ENCODE measurements at places on chromosomes 13 and 19. TPM values are rescaled to one million over a fixed set of nuclear protein-coding genes. Genes with fewer than 3 reads are reported as not detected.

GRCh38 chr13:111281751-111282311, 38.6 kb upstream of the TEX29 start:
- H3K4me1 ChIP-seq = peaks cover 4% of the 10 kb centered on the region
- no peaks in the 10 kb centered on the region for H3K27me3 ChIP-seq
- H3K4me3 ChIP-seq = no peak overlapping the region
- no peak overlapping the region for H3K27ac ChIP-seq
- DNase-seq = no peak
- H3K36me3 ChIP-seq = peaks cover 42% of the 10 kb centered on the region

ZNF534 gene
- not detected for total RNA-seq

DNA sequence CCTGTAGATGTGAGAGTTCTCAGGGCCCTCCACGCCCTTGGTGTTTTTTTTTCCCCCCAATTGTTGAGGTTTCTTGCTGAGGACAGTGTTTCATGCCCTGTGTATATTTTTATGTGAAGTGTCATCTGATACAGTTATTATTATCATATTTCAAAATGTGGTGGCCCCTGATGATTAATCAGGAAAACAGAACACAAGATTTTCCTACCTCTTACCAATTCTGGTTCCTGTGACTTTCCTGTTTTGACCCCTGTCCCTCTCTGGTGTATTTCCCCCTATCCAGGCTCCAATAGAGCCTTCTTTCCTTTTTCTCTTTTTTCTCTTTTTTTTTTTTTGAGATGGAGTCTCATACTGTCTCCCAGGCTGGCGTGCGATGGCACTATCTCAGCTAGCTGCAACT, 642 bp downstream of the PSG8 start:
- H3K4me3 ChIP-seq = no peak overlapping the region
- no peaks in the 10 kb centered on the region for H3K36me3 ChIP-seq
- no peaks in the 10 kb centered on the region for H3K27me3 ChIP-seq
- no peak overlapping the region for H3K27ac ChIP-seq
- no peak for DNase-seq
- H3K4me1 ChIP-seq = no peaks in the 10 kb centered on the region

PRR36 gene
- 0.10 TPM for total RNA-seq

DNA sequence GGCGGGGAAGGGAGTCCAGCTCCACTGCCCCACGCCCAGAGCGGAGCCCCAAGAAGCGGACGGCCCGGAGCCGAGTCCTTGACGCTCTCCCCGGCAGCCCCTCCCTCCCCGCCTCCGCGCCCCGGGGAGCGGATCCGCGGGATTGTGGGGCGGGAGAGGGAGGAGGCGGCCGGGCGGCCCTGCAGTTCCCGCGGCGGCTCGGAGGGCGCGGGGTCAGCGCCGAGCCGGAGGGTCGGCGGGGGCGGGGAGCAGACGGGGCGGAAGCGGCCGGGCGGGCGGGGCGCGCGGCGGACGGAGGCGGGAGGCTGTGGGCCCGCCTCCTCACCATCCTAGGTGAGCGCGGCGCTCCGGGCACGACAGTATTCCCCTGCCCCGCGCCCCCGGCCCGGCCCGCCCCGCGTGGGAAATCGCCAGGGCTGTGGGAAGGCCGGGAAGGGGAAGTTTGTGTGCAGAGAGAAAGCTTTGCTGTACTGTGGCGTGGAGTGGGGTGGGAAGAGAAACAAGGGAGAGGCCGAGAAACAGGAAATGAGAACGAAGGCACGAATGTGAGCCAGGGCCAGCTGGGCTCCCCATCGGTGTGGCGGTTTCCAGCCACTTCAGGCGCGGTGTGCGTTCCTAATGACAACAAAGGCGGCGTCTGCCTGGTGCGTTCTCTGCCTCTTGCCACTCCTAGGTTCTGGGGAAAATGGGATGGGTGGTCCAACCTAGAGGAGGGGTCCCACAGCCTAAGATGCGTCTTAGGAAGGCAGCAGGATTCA, 1.3 kb upstream of the KLF12 start:
- H3K27me3 ChIP-seq = peaks cover 2% of the 10 kb centered on the region
- H3K4me1 ChIP-seq = peaks cover 19% of the 10 kb centered on the region
- H3K27ac ChIP-seq = peak overlapping the region; percentile 80
- H3K4me3 ChIP-seq = no peak overlapping the region

CEACAM4 gene
- not detected for total RNA-seq

DNA sequence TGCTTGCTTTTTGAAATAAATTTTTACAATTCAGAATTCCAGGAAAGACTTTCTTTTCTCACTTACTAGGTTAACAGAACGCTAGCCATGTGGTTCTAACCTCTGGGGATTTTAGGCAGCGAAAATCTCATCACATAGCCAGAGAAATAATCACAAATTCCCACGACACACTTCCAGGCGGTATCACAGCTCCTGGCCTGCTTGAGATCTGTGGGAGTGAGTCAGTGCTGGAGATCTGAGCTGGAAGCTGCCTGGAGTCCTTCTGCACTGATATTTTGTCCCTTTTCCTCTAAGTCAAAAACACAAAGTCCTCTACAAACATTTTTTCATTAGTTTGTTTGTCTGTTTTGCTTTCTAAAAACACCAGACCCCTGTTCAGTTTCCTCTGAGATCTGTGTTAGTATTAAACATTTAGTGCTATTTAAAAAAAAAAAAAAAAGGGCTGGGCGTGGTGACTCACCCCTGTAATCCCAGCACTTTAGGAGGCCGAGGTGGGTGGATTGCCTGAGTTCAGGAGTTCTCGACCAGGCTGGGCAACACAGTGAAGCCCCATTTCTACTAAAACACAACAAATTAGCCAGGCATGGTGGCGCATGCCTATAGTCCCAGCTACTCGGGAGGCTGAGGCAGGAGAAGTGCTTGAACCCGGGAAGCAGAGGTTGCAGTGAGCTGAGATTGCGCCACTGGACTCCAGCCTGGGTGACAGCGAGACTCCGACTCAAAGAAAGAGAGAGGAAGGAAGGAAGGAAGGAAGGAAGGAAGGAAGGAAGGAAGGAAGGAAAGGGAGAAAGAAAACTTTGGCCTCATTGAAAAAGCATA, 12.2 kb upstream of the UBE2L5 start:
- H3K4me3 ChIP-seq = no peak overlapping the region
- no peak for DNase-seq
- H3K27me3 ChIP-seq = peaks cover 5% of the 10 kb centered on the region
- peaks cover 34% of the 10 kb centered on the region for H3K4me1 ChIP-seq
- H3K27ac ChIP-seq = peak overlapping the region; percentile 15
- H3K36me3 ChIP-seq = peaks cover 3% of the 10 kb centered on the region

SBK2 gene
- total RNA-seq = not detected

DNA sequence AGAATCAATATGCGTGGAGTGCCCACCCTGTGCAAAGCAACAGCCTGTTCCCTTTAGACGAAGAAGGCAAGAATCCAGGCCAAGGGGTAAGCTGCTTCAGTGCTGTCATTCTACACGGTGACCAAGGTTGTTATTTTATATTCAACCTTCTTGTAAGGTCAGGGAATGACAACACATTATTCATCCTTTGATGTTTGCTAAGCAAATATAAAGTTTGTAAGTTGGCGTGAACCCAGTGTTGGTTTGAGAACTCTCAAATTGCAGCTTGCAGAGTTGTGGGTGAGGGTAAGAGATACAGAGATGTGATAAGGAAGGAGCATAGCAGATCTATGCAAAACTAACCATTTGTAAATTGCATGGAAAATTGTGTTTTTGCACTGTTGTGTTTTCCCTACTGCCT, 436.7 kb downstream of the FGF9 start:
- H3K27ac ChIP-seq = no peak overlapping the region
- H3K27me3 ChIP-seq = no peaks in the 10 kb centered on the region
- H3K4me1 ChIP-seq = peaks cover 39% of the 10 kb centered on the region
- H3K36me3 ChIP-seq = peaks cover 2% of the 10 kb centered on the region

ZNF846 gene
- total RNA-seq = 8.2 TPM

CYP4F2 gene
- total RNA-seq = not detected

ONECUT3 gene
- total RNA-seq = not detected

DNA sequence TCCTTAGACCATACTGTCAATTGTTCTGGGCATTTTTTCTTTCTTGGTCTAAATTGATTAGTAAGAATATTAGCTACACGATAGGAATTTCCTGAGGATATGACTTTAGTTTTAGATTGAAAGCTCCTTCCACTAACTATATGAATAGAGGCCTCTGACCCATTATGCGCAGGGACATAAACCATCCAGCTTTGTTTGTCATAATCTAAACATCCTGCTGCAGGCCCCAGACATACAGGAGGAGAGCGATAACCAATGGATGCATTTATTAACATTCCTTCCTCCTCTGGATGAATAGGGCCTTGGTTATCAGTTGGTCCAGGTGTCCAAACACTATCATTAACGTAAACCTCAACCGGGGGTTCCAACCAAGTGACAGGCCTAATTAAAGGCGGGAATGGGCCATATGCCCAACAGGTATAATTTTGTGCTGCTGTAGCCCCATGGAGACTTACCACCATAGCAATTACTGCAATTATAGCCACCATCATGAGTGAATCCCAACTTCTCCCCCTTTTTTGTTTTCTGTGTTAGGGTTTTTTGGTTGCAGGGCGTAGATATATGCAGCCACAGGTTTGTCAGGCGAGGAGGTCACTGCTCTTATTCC, 32.6 kb downstream of the CLEC4M start:
- H3K36me3 ChIP-seq = no peaks in the 10 kb centered on the region
- no peak overlapping the region for H3K4me3 ChIP-seq
- no peak for DNase-seq
- H3K4me1 ChIP-seq = peaks cover 3% of the 10 kb centered on the region
- no peak overlapping the region for H3K27ac ChIP-seq

CTU1 gene
- 8.5 TPM for total RNA-seq

OR7D2 gene
- total RNA-seq = not detected

Data from activated CD4-positive, alpha-beta T cell treated with anti-CD3 and anti-CD28 coated beads, Interleukin-2, amount 10 ng/mL, durations not matched to agents 7 days and 5 days (primary cell).